ENCODE measurements at places on chromosomes 5 and 9.
A peak's percentile ranks its signal among the peaks of the same experiment; 100 is the strongest.

- peak; percentile 9 for DNase-seq
These were observed 10.7 kb downstream of the IFNA5 start for GRCh38 chr9:21294364-21294774.

- DNase-seq, result no peak
These were observed 394.9 kb downstream of the GADD45G start for GRCh38 chr9:89999534-90000370.

DNA sequence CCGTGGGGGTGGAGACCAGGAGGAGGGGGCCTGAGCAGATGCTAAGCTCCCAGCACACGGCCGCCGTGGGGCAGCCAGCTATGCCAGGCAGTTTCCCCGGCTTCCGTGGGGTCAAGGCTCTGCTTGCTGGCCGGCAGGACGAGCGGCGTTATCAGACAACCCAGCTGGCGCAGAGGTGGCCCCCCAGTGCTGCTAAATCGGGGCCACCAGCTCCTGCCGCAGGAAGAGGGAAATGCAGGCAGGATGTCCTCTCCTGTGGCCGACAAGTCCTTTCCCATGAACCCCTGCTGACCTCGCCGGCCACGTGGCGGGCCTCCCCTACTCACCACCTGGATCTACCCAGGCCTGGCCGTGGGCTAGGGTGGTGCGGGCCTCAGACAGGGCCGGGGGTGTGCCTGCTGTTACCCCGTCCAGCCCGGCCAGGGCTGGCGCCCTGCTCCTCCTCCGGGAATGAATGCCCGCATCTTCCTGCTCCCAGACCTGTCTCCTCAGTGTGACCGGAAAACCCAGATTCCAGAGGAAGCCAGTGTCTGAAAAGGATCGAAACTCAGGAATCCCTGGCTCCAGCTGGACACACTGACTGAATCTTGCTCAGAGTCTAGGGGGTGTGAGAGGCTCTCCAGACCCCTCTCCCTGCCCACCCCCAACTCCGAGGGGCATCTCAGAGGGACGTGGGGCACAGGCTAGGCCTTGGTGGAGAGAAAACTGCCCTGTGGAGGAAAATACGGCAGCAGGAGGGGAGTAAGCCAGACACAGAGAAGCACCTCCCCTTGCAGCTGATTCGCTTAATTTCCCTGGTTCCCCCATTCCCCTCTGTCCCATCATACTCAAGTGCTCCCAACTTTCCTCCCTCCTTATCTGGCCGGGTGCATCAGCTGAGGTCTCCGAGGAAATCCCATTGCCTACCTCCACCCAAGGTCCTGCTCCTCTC is 3.9 kb downstream of the FLT4 start:
- DNase-seq, result no peak

GRCh38 chr5:112793201-112793600 is 55.5 kb downstream of the APC start:
- no peak for DNase-seq

DNA sequence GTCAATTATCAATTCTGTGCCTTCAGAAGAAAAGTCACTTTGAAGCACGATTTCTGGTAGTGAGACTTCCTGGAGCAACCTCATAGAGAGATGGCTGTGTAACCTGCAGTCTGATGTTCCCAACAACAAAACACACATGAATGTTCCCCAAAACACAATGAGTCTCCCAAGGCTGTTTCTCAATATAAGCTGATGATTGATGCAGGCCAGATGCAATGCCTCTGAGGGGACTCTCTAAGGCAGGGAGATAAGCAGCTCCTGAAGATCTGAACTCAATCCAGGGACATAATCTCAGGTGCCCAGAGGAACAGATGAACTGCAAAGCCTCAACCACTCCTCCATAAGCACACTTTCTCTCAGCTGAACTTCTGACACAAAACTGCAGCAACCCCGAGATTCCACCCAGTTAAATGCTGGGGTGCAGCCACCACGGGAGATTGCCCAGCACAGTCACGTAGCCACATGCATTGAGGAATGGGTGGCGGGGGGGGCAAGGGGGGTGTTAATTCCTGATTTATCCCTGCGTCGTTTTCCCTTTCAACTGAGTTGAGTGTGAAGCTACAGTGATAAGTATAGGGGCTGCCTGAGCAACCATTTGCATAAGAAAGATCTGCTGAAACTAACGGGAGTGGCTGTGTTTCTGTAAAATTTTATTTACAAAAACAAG is 122.7 kb upstream of the RASEF start:
- DNase-seq, result no peak

DNA sequence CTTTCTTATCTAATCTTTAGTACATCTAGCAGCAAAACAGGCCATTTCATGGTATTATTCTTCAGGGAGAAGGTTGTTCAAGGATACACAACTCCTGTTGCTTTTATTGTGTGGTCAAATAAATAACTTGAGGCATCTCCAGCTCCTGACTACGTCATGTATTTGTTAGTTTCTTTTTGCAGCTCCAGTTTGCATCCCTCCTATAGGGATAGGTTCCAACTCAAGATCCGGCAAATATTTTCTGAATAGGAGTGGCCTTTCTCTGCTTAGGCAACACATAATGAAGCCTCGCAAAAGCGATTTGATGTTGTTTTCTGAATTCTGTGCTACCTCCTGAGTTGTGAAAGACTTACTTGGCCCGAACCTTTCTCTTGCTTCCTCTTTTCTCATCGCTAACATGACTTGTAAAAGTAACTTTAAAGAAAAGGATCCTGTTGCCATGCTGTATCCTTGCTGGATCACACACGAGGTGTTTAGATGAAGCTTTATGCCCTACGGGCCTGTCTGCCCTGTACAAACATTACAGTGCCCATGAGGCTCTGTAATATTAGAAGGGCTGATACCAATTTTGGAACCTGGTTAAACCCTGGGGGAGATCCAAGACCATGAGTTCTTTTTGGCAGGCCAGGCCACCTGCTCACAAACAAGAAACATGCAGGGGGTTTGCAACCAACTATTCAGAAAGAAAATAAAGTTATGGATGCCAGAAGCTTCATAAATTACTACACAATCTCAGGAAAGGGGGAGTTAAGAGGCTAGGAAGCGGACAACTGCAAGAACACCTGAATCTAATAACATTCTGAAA is 149.8 kb upstream of the FGF10 start:
- no peak for DNase-seq

GRCh38 chr9:125529589-125530515 is 177.2 kb downstream of the MAPKAP1 start:
- no peak for DNase-seq

DNA sequence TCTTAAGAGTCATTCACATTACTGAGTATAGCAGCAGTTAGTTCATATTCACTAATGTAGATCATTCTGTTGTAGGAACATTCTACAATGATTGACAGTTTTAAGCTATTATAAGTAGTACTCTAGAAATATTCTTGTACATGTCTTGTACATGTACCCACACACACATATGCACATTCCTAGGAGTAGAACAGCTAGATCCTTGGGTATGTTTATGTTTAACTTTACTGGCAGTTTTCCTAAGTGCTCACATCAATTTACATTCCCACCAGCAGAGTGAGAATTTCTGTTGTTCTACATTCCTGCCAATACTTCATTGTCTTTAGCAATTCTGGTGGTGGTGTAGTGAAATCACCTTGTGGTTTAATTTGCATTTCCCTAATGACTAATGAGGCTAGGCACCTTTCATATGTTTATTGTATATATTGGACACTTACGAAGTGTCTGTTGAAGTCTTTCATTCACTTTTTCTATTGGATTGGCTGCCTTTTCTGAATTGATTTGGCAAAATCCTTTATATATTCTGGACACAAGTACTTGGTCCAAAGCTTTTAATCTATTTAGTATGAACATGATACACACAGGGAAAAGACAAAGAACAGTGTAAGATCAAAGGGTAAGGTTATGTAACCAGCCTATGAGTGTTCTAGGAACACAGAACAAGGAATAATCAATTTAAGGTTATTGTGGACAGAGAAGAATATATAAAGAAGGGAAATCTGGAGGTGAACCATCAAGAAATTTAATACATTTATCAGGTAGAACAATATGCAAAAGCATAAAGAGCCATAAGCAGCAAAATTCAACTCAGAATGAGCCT is 95.6 kb downstream of the MLLT3 start:
- DNase-seq, result no peak

- DNase-seq, result no peak
These were observed 49.6 kb downstream of the NDST1 start for GRCh38 chr5:150557509-150557872.

DNA sequence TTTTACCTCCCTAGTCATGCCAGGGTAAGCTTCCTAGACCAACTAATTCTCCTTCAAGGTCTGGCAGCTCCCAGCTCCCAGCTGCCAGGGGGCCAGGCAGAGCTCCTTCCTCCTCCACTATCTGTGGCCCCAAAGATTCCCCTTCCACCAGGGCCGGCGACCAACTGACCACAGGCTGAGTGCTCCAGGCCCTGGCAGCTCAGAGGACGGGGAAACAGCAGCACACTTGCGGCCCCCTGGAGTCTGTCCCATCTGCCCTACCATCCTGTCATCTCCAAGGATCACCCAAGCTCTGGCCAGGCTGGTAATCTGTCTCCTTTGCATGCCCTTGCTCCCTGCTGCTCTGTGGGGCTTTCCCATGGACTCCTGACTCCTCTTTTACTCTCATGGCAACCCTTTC is 31.2 kb upstream of the BASP1 start:
- no peak for DNase-seq

DNA sequence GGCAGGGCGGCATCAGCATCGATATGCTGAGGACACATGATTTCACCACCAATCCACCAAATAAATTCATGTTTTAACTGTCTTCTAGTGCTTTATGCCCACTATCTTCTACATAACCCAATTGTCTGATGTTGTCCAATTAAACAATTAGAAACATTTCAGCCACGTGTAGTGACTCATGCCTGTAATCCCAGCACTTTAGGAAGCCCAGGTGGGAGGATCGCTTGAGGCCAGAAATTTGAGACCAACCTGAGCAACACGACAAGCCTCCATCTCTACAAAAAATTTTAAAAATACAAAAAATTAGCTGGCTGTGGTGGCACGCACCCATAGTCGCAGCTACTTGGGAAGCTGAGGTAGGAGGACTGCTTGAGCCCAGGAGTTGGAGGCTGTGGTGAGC is 128.1 kb downstream of the MYO10 start:
- DNase-seq, result no peak

- DNase-seq, result no peak
These were observed 28.0 kb upstream of the GRAMD2B start for GRCh38 chr5:126395198-126395597.

DNA sequence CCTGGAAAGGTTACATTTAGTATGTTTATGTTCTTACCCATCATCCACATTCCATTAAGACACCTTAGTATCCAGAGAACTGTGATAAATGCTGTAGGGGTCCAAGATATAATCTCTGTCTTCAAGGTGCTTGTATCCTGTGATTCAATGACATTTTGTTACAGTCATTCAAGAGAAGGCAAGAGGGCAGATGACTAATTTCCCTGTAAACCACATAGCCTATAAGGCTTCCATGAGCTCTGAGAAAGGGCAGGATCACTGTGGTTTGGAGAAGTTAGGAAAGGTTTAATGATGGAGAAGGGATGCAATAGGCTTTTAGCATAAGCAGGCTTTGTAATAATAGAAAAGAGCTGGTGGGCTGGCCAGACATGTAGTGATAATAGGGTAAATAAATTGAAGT is 40.0 kb downstream of the PAPPA start:
- DNase-seq, result no peak

GRCh38 chr9:108224716-108225115 is 631.1 kb downstream of the ACTL7B start:
- no peak for DNase-seq

DNA sequence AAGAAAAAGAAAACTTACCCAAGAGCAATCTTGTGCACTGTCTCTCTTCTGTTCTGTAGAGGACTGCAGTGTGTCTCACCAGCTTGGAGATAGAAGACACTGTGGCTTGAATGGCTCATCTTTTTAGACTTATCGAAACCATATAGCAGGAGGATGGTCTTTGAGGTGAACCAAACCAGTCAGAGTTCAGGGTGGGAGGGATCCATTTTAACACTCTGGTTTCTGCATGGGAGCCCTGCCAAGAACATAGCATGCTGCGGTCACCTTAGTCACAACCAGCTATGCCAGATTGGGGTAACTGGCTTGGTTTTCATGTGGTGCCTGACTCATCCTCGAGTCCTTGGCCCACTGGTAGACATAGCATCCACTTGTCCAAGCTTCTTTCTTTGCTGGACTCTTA is 135.1 kb downstream of the PAPPA start:
- no peak for DNase-seq

- DNase-seq, result no peak
These were observed 41.2 kb downstream of the DBH start for GRCh38 chr9:133677126-133678010.

DNA sequence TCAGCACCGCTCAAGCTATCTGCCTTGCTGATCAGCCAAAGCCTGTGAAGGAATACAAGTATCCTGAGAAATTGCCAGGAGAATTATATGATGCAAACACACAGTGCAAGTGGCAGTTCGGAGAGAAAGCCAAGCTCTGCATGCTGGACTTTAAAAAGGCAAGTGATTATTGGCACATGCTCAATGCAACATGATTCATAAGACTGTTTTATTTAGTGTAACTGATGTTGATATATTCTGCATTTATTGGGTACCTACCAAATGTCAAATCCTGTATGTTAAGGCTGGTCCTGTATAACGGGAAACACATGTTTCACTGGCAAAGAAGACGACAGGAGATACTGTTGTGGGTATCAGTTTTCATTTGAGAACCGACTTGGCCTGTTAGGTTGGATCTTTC is 69.0 kb downstream of the ADAMTS16 start:
- no peak for DNase-seq

DNA sequence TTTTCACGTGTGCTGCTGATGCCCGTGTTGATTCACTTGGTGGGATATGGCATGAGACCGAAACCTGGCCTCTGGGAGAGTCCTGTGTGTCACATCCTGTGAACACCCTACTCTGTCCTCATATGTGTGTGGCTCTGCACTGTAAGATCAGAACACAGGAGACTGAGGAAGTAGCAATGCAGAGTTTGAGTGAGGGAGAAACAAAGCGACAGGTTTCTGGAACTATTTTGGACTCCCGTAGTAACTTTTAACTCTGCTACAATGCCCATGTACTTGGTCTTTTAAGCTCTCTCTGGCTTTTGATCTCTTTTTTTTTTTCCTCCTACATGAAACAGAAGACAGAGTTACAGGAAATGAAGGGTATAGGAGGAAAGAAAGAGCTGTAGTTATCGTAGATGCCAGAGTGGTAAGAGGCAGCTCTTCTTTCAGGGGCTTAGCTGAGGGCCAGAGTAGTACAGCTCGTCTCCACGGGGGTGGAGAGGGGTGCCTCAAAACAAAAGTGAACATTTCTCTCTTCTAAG is 26.6 kb downstream of the GRAMD2B start:
- DNase-seq, result no peak

DNA sequence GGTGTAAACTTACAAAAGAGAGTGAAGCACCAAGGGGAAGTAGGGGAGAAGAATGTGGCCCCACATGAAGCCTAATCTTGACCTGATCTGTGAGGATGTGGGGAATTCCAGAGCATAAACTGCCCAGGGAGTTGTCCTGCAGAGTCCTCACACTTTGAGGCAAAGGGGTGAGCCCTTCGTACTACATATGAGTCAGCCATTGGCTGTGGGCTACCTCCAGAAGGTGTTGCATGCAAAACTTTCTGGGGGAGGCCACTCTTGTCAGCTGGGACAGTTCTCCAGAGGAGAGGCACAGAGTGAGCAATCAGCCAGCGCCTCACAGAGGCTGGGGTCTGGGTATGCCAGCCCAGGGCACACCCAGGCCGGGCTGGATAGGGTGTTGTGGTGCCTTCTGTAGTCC is 98.1 kb upstream of the NMUR2 start:
- DNase-seq, result no peak

- DNase-seq, result no peak
These were observed 379.3 kb upstream of the CHD1 start for GRCh38 chr5:99308131-99308530.

GRCh38 chr5:118249386-118249785 is 739.0 kb downstream of the DTWD2 start:
- DNase-seq, result no peak

- DNase-seq, result no peak
These were observed 92.4 kb upstream of the CEP78 start for GRCh38 chr9:78143281-78144007.
